D721Med (cell line): ENCODE measurements at places on chromosomes 16 and 17.

GRCh38 chr17:31289790-31290189 is 7.2 kb downstream of the OMG start:
- no peak for DNase-seq

DNA sequence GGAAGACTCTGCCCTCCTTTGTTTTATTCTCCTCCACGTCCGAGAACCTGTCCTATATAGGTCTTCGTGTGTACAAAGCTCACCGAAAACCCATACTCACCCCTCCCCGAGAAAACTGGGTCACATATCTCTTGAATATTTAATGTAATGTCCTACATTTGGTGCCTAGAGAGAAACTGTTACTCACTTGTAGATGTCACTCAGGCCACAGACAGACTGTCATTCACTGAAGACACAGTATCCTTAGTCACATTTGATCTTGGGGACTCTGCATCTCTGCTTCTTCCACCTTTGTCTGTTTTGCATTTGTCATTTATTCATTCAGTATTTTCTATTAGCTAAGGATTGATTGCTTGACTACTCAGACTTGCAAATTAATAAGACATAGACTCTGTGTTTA is 131.8 kb upstream of the TBX2 start:
- DNase-seq: no peak

- DNase-seq: no peak
These were observed 773 bp downstream of the NTN3 start for GRCh38 chr16:2471653-2472487.

DNA sequence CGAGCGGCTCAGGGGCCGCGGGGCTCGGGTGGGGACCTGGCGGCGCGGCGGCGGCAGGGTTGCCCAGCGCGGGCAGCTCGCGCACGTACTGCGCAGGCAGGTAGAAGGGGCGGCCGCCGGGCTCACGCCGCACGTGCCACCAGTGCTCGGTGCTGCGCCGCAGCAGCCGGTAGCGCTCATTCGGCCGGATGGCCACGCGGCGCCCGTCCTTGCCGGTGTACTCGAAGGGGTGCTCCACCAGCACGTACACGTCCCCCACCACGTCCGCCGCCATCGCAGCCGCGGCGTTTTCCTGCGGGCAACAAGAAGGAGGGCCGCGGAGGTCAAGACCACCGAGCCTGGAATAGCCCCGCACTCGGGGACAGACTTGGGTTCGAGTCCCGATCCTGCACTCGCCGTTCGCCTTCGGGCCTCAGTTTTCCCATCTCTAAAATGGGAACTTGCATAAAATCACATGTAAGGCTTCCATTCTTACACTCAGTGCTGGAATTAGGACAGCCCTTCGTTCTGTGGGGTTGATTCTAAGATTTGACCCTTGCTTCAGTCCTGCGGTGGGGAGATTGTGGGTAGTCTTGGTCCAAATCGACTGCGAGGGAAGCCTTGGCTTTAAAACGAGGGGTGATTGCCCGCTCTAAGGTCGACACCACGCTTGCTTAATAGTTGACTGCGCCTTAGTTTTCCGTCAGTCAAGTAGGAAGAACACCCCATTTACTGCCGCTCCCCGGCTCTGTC is 2.5 kb downstream of the ARHGAP27 start:
- DNase-seq: no peak

GRCh38 chr16:50992350-50993032 is 158.6 kb downstream of the SALL1 start:
- no peak for DNase-seq

GRCh38 chr16:15403392-15403995 is 7.9 kb downstream of the MPV17L start:
- DNase-seq: no peak

- DNase-seq: no peak
These were observed 45.1 kb upstream of the ABCC11 start for GRCh38 chr16:48292452-48292851.

- no peak for DNase-seq
These were observed 1.1 kb downstream of the PARN start for GRCh38 chr16:14628806-14629611.

DNA sequence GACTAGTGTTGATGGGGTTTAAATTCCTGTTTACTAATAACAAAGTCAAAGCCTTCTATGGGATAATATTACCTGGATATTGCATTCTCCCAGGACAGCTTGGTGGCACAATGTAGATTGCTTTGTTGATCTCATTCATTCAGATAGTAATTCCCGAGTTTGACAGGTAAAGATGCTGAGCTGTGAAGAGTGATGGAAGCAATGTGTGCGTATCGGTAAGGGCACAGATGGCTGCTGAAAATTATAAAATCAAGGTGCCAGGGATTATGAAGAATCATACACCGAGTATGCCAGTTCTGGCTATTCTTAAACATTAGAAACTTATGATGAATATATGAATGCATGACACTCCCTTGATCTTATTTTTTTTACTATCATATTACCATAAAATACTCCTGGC is 100.6 kb upstream of the CNTNAP4 start:
- no peak for DNase-seq

DNA sequence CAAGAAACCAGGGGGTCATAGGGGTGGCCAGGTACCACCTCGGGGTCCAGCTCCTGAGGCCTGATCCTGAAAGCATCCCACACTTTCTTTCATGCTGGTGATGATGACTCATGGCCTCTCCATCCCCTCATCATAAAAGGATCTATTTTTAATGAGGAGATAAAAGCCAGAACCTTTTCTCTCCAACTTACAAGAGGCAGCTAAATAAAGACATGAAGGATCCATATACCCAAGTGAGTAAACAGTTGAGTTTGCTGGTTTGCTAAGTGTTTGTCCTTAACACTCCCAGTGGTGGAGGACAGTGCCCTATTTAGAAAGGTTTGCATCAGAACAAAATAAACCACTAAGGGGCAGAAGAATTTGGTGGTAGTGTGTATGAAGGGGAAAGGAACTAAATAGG is 383.8 kb downstream of the GRIN2A start:
- no peak for DNase-seq

DNA sequence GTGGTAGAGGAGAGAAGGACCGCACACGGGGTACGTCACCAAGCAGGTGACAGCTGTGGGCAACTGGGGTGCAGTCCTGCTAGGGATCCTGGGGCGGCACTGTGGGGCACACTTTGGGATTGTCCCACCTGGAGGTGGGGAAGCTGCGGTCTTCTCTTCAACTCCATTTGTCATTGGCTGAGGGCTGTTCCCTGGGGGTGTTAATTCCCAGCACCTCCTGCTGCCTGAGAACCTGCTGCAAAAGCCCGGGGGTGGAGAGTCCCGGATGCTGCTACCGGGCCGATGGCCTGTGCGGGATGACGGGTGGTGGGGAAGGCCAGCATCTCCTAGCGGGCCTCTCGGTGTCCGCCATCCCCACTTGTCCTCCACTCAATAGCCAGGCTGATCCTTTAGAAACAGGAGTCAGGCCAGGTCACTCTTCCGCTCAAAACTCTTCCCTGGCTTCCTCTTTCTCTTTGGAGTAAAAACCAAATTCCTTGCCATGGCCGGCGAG is 100.2 kb downstream of the CYLD start:
- DNase-seq: no peak

DNA sequence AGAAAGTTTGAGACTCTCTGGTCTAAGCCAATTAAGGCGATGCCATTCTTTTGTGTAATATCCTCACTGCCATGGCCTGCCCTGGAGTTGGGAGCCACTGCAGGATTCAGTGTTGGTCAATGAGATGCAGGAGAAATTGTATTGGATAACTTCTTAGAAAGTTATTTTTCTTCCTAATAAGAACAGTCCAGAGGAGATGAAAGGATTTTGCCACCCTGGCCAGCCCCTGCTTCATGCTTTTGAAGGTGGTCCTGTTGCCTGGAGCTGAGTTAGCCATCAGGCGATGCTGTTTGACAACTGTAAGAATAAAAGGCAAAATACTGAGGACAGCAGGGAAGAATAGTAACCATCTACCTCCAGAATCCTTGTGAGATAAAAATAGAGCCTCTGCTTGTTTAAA is 35.4 kb upstream of the CNTNAP4 start:
- no peak for DNase-seq

DNA sequence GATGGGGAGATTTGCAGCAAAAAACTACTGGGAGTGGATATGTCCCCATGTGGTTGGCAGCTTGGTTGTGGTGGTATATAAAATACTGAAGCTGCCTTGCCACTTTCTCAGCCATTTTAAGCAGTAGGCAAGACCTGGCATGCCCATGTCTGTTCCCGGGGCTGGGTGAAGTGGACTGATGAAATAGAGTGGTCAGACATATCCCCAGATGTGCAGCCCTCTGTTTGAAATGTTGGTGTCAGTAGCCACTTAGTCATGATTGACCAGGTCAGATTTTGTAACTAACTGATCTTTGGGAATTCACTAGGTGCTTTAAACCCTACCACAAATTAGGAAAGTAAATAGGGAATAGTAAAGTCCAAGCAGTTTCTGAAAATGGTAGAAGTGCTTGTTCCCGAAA is 151.6 kb downstream of the PHKB start:
- no peak for DNase-seq

DNA sequence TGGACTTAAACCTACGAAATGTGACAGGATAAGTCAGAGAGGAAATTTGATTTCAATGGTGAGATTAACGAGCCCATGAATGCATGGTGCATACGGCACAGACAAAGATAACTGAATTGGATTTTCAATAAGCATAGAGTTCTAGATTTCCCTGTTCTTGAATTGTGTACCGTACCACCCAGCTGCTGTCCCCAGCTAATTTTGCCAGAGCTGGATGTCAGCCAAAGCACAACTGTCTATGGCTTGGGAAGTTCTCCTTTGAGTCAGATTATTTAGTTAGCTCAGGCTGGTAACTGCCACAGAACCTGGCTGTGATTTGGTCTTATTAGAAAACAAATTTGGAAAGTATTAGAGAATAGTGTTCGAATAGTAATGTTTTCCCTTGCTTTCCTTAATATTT is 143.1 kb downstream of the CDH13 start:
- no peak for DNase-seq

- DNase-seq: no peak
These were observed 255.6 kb upstream of the HSBP1 start for GRCh38 chr16:83552228-83552627.

GRCh38 chr16:82108774-82109173 is 61.2 kb downstream of the MPHOSPH6 start:
- no peak for DNase-seq

GRCh38 chr17:79575229-79575628 is 35.6 kb downstream of the RBFOX3 start:
- DNase-seq: no peak

GRCh38 chr17:7468290-7468689 is 11.1 kb downstream of the ZBTB4 start:
- no peak for DNase-seq

- DNase-seq: no peak
These were observed 8.0 kb upstream of the KRTAP2-4 start for GRCh38 chr17:41073676-41074075.

DNA sequence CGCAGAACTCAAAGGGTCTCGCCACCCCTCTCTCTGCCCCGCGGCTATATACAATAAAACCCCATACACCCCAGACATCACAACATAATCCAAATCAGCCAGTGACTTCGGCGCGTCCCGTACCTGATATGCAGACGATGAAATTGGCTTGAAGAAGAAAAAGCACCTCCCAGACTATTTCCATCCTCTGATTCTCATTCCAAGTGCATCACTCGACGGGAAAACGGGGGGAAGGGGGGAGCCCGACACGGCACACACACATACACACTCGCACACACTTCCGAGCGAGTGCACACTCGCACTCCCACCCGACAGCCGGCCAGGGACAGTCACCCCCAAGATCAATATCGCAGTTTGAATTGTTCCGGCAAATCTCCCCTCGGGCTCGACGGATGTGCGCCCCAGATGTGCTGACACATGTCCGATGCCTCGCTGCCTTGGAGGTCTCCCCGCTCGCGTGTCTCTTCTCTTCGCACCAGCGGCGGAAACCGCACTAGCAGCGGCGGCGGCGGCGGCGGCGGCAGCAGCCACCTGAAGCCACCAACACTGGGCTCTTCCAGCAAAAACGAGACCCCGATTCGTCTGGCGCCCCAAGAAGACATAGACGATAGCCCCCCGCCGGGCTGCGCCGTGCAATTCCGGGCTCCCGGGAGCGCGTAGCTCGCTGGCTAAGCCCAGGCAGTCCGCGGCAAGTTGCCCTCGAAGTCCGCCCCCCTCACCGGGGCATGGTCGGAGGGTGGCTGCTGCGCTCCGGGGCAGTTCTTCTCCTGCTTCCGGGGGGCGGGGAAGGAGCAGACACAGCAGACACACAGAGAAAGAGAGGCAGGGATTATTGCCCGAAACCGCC is 688 bp downstream of the CA10 start:
- DNase-seq: no peak

DNA sequence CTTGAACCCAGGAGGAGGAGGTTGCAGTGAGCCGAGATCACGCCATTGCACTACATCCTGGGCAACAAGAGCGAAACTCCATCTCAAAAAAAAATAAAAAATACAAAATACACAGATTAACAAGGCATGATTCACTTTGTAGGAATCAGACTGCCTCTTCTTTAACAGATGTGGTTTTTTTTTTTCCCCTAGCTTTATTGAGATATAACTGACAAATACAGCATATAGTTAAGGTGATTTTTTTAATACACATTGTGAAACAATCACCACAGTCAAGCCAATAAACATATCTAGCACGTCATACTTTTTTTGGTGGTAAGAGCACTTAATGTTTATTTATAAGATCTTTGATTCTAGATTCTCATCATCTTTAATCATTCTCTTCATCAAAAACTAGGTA is 87.8 kb downstream of the SPAG9 start:
- DNase-seq: no peak

DNA sequence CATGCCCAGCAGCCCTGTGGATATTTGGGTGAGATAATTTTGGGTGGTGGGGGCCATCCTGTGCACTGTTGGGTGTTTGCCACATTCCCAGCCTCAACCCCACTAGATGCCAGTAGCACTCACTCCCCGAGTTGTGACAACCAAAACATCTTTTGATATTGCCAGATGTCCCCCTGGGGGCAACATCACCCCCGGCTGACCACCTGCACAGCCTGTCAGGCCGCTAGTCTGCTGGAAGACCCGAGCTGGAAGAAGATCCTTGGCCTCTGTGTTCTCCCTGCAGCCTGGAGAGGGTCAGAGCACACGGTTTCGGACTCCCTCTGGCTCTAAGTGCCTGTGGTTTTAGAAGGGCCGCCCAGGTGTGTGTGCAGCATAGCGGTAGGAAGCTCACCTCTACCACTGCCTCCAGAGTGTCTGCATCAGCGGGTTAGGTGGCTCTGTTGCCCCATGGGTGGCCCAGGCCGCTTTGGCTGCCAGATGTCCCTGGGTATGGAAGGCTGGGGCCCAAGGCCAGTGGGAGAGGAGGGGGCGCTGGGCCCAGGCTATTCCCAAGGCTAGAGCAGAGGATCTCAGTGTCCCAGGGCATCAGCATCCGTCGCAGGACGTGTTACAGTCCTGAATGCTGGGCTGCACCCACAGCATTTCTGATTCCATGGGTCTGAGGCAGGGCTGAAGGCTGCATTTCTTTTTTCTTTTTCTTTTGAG is 195.8 kb upstream of the GSE1 start:
- no peak for DNase-seq

DNA sequence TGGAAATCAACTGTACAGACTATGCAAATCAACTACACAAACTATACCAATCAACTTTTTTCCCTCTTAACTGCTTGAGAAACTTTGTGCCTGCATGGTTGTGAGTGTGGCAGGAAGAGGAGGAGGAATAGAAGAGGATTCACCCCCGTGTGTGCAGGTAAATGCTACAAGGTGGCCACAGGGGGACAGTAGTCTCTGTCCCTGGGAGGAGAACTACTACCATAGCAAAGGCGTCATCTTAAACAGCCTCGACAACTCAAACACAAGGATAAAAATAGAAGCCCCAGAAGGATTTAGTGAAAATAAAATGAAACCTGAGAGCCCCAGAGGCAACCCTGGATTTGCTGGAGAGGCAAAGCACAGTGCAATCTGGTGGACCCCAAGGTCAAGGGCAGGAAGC is 199.5 kb upstream of the DYNLRB2 start:
- no peak for DNase-seq
